ENCODE measurements at places on chromosomes 7 and 10.

DNA sequence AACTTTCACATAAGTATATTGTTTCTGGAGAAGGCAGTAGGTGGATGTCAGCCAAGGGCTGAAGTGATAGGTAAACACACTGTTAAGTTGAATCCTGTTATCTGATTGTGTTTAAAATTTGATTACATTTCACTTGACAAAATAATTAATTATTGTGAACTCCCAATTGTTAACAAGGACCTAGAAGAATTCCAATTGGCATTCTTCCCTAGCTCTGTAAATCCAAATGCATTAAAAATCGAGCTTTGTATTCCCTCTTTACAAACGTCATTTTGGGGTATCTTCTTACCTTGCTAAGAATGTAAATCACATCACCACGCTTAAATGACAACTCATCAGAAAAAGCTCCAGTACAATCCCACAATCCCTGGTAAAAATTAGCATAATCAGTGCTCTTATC lies 179.9 kb downstream of the SKAP2 start:
- no peak for DNase-seq

DNA sequence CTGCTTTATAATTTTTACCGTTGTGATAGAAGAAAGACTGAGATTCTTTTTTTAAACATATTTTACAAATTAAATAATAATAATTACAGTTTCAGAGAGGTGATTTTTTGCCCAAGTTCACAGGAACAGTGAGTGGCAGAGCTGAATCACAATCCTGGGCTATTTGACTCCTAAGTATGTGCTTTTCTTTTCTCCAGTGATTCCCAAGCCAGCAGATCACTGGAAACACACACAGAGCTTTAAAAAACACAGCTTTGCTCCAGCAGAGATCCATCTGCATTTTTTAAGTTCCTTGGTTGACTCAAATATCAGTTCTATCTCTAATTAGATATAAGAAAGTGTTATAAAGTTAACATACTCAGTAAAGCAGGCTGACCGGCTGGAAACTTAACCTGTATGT lies 69.0 kb downstream of the AHR start:
- no peak for DNase-seq

DNA sequence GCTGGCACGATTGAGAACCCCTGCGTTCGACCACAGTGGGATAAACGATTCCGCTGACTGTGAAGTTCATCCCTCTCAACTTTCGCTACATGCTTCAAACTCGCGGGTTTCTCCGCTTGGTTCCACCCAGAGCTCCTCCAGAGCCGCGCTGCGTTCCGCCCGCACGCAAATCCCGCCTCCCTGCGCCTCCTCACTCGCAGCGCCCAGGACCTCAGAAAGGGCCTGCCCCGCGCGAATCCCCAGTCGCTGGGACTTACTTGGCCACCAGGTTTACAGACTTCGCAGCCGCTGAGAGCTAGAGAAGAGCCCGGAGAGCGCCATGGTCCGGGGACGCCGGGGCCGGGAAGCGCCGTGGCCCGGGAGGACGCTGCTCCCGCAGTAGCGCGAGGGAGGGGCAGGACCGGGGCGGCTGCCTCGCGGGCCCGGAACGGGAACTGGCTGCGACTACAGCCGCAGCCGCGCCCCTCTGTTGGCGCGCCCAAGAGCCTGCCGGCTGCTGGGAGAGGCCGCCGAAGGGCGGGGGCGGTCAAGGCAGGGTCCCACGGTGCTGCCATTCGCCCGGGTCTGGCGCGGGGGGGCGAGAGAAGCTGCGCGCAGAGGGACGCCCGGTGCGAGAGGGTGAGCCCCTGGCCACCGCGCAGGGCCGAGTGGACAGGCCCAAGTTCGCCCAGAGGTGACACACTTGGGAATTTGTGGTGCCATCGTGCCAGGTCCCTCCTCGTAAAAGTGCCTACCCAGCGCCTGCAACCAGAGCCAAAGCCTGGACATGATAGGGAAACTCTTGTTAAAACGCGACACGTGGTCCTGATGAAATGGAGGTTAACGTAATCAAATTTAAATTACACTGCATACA lies at the start of gene NOD1:
Gene NOD1, minus strand, starts transcription at position 436 of the 853 bp plus-strand sequence. CDS start 21,863 bp downstream, outside the sequence.
- peak; percentile 48 for DNase-seq

GRCh38 chr7:127979113-127979727 lies 52.0 kb downstream of the LRRC4 start:
- DNase-seq: no peak

DNA sequence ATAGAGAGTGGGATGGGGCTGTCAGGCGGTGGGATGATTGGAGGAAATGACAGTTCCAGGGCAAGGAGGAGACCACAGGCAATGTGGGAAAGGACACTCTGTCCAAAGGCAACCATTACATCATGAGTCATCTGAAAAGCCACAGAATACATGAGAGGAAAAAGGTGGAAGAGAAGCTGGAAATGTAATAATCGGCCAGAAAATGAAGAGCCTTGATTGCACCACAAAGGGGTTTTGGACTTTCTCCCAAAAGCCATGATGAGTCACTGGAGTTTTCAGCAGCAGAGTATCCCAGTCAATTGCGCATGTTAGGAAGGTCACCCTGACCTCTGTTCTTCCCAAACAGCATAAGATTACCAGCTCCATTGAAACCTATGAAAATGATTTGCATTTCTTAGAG lies 222.0 kb downstream of the LHFPL3 start:
- no peak for DNase-seq

- DNase-seq: no peak
Observed at GRCh38 chr7:5406957-5407945, 16.4 kb downstream of the TNRC18 start.

DNA sequence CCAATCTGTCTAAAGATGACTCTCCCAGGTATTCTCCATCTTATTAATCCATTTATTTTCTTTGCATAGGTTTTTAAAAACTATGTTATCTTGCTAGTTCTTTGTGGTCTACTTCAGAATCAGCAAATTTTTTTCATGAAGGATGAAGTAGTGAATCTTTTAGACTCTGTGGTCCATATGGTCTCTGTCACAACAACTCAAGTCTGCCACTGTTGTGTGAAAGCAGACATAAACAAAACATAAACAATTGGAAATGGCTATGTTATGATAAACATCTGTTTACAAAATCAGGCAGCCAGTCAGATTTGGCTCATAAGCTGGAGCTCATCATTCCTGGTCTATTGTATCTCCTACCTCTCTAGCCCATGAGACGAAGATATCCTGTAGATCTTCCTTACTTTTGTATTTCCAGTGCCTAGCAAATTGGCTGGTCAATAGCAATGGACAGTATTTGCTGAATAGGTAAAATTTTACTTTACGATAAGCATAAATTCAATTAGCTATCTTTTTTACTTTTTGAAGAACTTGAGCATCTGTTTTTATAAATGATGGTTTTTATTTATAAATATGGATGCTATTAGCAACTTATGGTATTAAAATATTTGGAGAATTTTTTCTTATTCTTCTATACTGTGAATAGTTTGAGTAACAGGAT lies 104.6 kb upstream of the SGCE start:
- DNase-seq: no peak

DNA sequence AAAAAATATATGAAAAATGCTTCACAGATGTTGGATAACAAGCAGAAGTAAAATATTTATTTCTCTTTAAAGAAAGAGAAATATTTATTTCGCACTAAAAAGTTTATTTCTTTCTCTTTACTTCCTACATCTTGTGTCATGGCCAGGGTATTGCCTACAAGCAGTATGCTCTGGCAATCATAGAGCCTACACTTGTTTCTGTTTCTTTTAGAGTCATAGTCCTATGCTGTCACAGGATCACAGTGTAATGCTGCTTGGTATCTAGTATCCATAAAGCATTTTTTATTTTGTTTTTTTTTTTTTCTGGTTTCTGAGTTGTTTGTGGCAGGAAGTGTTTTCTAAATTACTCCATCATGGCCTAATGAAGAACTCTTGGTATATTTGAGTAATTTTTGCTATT lies 116.0 kb downstream of the ATRNL1 start:
- no peak for DNase-seq

GRCh38 chr7:85205754-85206153 lies 18.9 kb upstream of the SEMA3D start:
- no peak for DNase-seq

DNA sequence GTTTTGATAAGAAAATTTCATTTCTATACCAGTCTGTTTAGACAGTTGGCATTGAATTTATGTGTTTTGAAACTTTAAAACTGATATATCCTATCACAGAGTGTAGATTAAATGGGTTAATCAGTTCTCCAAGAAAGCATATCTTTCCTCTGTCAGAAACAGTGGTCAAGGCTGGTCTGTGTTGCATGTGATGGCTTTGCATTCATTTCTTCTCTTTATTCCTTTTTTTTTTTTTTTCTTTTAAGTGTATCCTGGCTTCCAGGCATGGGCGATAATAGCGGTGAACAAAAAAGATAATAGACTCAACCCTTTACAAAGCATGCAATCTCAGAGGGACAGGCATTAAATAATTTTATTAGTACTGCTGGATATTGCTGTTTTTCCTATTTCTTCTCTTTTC lies 136.6 kb downstream of the LRRC4 start:
- no peak for DNase-seq

DNA sequence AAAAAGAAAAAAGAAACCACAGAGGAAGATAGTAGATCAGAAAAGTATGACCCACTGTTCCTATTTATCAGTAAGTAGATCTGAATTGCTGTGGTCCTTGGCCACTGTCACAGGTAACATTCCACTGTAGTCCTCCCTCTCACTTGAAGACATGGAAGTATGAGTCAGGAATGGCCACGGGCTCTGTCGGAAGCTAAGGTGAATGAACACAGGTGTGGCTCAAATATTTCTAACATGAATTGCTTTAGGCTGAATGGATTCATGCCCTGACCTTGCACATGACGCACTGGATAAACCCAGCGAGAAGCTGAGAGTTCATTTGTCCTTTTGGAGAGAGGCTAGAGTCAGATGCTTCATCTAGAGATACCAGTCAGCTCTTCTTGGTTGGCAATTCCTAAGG lies 224.5 kb upstream of the SP8 start:
- DNase-seq: no peak

DNA sequence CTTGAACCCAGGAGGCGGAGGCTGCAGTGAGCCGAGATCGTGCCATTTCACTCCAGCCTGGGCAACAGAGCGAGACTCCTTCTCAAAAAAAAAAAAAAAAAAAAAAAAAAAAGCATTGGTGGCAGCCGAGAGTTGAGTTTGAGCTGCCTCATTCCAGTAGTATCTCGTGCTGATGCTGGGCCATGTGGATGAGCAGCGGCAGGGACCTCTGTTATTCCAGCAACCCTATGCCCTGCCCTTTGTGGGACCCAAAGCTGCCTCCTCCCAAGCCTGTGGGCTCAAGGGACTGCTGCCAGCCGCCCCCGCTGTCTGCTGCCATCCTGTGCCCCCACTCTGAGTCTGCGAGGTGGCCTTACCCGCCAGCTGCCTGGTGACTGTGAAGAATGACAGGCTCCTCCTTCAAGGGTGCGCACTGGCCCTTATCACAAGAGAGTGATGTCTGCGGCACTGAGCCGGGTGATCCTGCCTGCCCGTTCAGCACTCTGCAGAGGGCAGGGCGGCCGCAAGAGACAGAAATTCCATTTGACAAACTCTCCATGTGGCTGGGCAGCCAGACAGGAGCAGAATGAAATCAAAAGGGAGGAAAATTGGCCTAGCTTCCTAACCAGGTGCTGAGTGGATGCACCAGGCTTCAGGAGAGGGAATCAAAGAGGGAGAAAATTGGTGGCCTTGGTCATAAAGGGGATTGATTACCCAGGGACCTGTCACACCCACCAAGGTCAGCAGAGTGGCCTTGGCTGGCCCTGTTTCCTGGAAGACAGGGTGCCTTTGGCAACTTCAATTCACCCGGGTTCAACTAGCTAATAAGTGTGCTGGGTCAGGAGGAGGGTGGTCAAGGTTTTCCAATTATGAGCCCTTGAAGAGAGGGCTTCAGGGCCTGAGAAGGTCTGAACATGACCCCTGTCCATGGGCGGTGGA lies 65.3 kb upstream of the ZMIZ1 start:
- no peak for DNase-seq

DNA sequence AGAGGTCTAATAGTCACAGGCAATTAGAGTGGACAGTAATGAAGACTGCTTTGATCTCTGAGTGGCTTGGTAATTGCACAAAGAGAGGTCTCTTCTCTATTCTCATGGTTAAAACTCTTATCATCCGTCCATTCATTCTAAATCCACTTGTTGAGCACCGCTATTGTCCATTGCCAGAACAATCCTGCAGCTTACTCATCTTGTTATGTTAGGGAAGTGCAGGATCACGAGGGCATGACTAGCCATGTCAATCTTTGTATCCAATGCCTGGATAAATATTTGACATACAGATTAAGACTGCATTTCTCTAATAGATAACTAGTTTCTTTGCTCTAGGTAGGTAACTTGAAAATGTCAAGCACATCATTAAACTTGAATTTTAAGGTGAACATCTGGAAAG lies 14.9 kb downstream of the SFTPD start:
- no peak for DNase-seq

DNA sequence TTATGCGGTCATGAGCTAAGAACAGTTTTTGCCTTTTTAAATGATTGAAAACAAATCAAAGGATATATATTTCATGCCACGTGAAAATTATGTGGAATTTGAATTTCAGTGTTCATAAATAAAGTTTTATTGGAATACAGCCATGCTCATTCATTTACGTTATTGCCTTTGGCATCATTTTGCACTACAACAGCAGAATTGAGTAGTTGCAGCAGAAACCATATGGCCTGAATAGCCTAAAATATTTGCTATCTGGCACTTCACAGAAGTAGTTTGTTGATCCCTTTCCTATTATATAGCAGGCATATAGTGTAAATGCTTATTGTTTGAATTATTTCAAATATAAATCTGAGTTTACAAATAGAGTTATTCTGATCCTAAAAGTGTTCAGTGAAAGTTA lies 59.7 kb downstream of the AUTS2 start:
- no peak for DNase-seq

- peak; percentile 62 for DNase-seq
Observed at GRCh38 chr10:60367431-60367830, 22.2 kb downstream of the ANK3 start.

- no peak for DNase-seq
Observed at GRCh38 chr7:13104128-13104527, 416.7 kb downstream of the ARL4A start.

- DNase-seq: no peak
Observed at GRCh38 chr10:51956822-51957221, 257.4 kb upstream of the CSTF2T start.

DNA sequence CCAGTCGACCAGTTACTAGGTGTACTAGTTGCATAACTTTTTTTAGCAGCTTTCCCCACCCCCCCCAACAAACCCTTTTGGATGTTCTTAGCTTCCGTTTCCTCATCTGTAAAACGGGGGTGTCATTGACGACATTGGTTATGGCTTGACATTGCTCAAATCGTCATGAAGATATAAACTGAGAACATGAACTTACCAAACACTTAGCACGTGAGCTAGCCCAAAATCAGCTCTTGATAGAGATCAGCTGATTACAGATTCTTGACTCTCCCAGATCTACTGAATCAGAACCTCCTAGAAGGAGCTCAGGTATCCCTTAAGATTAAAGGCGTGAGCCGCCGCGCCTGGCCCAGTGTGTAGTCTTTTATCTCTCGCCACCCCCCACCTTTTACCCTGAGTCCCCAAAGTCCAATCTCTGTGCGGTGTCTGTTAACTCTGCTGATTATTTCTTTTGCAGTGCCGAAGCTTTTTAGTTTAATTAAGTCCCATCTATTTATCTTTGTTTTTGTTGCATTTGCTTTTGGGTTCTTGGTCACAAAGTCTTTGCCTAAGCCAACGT lies 1.0 kb upstream of the GNA12 start:
- no peak for DNase-seq
